Erythroblast (primary cell): ENCODE measurements at places on chromosomes 13 and 19.

DNA sequence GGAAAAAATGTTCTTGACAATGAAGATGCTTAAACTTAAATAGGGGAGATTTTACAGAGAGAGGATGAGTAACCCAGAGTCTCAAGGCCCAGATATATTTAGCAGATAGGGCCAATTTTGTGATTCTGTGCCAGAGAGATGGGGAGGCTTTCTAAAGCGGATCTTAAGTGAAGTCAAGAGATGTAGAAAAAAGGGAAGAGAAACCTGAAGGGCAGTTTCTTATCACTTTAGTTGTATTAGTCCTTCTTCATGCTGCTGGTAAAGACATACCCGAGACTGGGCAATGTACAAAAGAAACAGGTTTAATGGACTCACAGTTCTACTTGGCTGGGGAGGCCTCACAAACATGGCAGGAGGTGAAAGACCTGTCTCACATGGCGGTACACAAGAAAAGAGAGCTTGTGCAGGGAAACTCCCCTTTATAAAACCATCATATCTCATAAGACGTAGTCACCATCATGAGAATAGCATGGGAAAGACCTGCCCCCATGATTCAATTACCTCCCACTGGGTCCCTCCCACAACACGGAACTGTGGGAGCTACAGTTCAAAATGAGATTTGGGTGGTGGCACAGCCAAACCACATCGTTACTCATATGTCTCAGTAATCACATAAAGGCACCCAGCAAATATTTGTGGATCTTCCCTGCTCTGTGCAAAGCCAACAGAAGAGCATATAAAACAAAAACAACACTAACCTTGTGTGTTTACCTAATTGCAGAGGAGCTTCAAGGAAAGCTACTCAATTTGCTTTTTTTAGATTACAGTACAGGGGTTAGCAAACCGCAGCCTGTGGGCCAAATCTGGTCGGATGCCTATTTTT is 102.6 kb upstream of the MYCBP2 start:
- no peak for DNase-seq

GRCh38 chr13:42101821-42102585 is 53.6 kb downstream of the DGKH start:
- DNase-seq, result no peak

DNA sequence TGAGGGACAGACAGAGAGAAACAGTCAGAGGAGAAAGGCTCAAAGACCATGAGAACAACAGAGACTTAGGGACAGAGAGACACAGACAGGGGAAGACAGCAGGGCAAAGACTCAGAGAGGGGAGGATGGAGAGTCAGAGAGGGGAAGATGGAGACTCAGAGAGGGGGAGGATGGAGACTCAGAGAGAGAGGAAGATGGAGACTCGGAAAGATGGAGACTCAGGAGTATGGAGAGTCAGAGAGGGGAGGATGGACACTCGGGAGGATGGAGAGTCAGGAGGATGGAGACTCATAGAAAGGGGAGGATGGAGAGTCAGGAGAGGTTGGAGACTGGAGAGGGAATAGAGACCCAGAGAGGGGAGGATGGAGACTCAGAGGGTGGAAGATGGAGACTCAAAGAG is 689 bp downstream of the SPACA6 start:
- DNase-seq, result no peak

DNA sequence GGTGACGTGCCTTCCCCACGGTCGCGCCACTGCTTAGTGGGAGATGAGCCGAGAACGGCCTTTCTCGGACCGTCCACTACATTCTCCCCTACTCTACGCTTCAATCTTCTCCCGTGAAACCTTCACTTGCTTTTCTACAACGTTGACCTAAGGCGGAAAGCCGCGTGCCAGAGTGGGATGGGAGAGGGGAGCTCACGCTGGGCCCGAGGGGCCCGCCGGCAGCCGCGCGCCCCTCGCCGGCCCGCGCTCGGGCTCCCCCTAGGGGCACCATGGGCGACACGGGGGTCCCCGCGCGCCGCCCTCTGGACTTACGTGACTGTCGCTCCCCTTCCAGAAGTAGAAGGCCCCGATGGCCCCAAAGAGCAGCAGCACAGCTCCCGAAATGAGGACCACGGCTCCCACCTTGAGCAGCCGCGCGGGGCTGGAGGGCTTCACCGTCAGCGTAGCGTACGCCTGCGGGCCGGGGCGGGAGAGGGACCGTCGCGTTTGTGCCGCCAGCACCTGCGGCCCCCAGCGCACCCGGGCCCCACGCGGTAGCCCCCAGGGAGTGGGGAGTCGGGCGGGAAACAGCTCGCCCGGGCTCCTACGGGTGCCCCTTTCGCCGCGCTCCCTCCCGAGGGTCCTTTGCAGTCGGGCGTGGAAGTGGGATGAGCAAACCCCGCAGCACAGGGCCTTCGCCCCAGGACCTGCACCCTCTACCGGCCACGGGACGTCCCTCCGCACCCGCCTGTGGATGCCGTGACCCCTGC is 727 bp downstream of the CNMD start:
- DNase-seq, result peak; percentile 28

GRCh38 chr19:1449467-1450442 is at the start of gene APC2:
Gene APC2 (plus strand): TSS chr19:1450121. CDS start chr19:1453002, 2,881 bp downstream.
- peak; percentile 44 for DNase-seq

DNA sequence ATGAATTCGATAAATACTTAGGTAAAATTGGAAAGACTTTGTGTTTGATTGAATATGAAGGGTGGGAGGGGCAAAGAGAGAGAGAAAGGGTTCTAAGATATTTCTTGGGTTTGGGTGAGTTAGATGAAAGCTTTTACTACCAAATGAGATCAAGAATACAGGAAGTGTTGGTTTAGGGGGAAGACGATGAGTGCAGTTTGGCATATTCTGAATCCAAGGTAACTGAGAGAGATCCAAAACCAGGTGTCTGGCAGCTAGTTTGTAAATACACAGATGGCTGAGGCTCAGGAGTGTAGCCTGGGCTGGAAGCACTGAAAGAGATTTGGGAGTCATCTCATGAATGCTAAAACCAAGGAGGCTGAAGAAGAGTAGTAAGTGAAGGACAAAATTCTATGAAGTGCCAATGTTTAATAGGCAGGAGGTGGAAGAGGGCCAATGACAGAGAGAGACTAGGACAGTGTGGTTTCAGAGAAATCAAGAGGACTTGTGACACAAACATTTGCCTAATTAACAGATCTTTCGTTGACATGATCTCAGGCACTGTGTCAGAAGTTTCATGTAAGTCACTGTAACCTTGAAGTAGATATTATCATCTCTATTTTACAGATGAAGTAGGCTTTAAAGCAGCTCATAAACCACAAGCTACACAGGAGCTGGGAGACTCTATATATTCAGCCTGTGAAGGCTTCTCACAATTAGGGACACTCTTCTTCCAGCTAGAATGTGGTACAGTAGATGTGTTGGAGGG is 70.2 kb upstream of the ZDHHC20 start:
- peak; percentile 56 for DNase-seq

DNA sequence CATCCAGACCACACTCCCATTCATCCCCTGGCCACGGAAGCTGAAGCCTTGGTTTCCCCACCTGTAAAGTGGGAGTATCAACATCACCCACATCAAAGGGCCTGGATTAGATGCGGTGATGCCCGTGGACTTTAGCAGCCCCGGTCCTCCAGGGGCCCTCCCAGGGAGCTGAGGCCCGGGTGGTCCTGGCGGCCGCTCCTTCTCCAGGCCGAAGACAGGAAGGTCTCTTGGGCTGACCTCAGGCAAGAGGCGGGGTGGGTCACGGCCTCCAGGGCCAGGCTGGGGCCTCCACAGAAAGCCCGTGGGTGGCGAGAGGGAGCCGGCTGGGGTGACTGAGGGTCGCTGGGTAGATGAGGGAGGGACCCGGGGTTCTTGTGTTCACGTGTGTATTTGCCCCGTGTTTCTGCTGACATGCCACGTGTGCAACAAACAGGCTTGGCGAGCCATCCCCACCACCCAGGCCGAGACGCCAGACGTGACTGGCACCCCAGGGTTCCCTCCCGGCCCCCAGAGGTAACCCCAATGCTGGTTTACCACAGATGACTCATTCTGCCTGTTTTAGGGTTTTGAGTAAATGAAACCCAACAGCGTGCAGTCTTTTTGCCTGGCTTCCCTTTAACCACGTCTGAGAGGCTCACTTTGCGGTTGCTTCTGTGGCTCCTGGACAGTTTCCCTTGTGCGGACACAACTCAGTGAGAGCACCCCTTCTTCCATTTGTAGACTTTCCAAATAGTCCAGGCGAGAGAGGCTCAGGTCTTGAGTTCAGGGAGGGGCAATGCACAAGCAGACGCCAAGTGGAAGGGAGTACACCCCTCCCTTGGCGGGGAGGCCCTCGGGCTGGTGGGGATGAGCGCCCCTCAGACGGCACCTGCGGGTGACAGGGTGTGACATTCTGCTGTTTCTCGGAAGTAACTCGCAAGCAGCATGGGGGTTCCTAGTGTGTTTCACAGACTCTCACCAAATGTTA is 42.9 kb downstream of the C13orf46 start:
- no peak for DNase-seq

GRCh38 chr19:18507021-18507726 is 14.7 kb downstream of the ELL start:
- peak; percentile 65 for DNase-seq

DNA sequence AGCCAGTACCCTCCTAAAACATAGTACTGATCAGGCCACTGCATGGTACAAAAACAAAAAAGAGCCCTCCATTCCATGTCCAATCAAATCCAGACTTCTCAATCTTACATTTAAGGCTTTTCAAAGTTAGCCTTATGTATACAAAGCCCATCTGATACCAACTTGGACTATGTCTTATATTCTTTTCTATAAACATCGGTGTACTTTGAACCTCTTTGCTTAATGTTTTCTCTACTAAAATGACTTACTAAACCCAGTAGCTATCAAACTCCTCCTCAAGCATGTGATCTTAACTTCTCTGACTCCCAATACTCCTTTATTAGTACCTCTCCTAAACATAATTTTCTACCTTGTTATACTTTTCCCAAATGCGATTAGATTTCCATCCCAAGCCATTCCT is 14.8 kb downstream of the TSC22D1 start:
- no peak for DNase-seq

GRCh38 chr13:43153436-43154090 is 130.2 kb downstream of the DNAJC15 start:
- DNase-seq, result no peak

- no peak for DNase-seq
Measured at GRCh38 chr13:90793261-90793820, 554.1 kb upstream of the MIR17HG start.

DNA sequence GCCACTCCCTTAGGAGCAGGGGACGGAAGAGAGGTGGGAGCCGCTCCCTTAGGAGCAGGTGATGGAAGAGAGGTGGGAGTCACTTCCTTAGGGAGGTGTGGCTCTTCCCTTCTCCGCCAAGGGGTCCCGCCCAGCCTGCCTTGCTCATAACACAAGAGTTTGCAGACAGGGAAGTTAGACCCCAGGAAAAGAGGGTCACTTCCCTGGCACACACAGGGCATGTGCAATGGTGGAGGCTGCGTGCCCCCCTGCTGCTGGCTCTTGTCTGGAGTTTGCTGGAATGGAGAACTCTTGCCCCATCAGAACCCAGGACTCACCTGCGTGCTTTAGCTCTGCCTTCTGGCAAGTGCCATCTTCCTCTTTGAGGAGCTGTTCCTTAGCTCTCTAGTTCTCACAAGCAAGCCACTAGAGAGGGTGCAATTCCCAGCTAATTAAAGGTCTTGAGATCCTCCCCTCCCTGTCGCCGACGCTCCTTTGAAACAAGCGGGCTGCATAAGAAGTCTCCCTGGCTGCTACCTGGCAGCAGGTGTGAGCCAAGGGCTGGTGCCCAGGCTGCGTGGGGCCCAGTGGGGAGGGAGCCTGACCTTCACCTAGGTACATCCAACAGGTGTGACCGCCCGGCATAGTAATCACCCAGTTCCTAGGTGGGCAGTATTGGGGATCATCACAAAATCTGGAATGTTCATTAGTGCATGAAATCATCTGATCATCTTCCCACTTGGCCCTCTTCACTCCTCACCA is 281.6 kb downstream of the ZNF536 start:
- DNase-seq, result no peak

- DNase-seq, result no peak
Measured at GRCh38 chr19:3897936-3898335, 17.5 kb downstream of the ATCAY start.

- DNase-seq, result no peak
Measured at GRCh38 chr13:99380921-99381645, 73.9 kb upstream of the GPR183 start.

- no peak for DNase-seq
Measured at GRCh38 chr13:45353895-45354294, 12.9 kb upstream of the TPT1 start.

- no peak for DNase-seq
Measured at GRCh38 chr19:19626516-19627472, 1.2 kb downstream of the LPAR2 start.

DNA sequence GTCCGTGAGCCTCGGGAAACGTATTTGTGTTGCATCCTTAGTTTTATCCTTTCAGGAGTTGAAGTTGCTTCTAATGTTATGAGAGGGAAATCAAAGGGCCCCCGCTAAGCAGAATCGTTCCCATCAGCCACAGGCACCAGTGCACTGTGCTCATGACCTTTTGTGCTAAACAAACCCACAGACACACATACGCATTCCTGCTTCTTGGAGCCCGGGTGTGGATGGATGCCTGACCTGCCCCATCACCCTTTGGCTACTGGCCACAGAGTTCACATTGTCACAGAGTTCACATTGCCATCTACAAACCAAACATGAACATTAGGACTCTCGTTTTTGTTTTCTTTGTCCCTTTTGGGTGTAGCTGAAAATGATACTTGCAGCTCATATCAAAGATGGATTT is 47.2 kb downstream of the CHST8 start:
- DNase-seq, result no peak

DNA sequence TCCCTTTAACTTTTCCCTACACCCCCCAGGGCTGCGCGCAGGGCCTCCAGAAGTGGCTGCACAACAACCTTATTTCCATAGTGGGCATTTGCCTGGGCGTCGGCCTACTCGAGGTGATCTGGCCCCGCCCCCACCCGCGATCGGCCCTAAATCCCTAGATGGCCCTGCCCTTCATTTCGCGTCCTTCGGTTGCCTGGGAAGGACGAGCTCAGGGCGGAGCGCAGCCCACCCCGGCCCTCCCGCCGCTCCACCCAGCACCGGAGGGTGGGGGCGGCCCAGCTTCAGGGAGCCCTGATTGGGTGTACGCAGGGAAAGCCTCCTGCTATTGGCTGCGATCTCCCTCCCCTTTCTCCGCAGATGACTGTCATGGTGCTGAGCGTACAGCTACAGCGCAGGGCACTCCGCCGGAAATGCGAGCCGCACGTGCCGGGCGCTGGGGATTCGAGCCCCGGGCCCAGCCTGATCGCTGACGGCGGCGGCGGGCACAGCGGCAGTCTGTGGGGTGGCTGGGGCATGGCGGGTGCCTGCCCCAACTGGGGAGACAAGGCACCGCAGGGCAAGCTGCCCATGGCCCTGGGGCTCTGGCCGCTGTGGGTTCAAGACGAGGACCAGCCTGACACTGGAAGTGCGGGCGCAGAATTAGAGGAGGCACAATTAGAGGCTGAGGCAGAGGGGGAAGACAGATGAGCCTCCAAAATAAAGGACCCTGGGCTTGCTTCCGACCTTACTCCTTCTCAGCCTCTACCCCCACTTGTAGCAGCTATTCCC is 4.3 kb downstream of the CD37 start:
- no peak for DNase-seq
